ENCODE measurements at places on chromosomes 2 and 18.

- ATAC-seq, result no peak
These were observed 279.0 kb upstream of the NRP2 start for GRCh38 chr2:205403244-205403825.

GRCh38 chr2:140247451-140248195 lies 1467.4 kb upstream of the NXPH2 start:
- no peak for ATAC-seq

DNA sequence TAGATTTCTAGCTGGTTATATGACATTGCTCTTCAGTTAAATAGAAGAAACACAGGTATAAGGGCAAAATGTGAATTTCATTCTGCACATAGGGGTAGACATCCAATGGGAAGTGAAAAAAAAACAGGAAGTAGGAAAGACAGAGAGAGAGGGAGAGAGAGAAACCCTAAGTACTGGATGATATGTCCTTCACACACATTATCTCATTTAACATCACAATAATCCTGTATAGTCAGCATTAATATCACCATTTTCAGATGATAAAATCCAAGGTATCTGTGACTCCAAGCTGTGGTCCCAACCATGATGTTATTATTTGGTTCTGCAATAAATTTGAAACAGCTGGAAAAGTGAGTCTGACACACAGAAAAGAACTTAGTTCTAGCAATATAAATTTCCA lies 759.9 kb downstream of the SATB2 start:
- ATAC-seq, result no peak

DNA sequence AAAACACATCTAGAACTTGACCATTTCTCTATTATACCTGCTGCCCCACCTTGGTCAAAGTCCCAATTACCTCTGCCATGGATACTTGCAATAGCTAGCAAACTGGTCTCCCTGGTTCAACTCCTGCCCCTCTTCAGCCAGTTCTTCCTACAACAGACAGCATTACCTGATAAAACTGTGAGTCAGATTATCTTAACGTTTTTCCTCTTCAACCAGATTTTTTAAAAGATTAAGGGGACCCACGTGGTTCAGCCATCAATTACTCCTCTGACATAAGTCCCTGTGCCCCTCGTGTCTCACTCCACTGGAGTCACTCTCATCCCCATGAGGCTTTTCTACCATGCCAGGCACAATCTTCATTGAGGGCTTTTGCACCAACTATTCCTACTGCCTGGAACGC lies 5.3 kb upstream of the ARHGAP15 start:
- ATAC-seq, result no peak

DNA sequence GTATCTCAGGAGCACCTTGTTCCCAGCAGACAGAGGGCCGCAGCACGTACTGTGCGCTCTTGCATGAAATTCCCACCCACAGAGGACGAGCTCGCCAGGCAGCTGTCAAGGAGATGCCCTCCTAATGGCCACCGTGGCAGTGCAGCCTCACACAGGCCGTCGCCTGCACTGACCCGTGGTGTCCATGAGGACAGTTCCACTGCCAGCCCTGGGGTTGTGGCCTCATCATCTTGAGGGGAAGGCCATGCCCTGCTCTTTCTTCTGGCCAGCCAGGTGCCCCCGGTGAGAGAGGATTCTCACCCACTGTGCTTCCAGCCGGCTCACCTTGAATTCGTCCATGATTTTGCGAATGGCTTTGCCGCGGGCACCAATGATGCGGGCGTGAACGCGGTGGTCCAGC lies 42.0 kb downstream of the ANO7 start:
- ATAC-seq, result no peak

- ATAC-seq, result no peak
These were observed 45.6 kb upstream of the ZNF532 start for GRCh38 chr18:58819051-58819450.

DNA sequence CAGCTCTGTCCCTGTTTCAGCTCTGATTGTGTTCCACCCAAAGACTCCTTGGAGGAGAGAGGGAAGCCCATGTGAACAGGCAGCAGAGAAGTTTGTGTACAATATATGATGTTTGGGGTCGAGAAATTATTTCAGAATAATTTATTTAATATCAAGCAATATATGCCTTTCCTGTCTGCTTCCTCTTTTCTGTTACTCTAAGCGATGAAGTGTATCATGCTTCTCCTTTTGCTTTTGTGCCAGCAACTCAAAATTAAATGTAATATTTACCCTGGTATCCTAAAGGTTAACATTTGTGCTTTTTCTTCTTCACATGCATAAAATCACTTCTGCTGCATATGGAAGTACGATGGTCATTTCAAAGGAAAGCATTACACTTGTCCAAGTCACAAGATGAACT lies 2.4 kb upstream of the NTSR2 start:
- no peak for ATAC-seq

GRCh38 chr2:207475546-207475945 lies 54.2 kb upstream of the CREB1 start:
- ATAC-seq, result no peak

DNA sequence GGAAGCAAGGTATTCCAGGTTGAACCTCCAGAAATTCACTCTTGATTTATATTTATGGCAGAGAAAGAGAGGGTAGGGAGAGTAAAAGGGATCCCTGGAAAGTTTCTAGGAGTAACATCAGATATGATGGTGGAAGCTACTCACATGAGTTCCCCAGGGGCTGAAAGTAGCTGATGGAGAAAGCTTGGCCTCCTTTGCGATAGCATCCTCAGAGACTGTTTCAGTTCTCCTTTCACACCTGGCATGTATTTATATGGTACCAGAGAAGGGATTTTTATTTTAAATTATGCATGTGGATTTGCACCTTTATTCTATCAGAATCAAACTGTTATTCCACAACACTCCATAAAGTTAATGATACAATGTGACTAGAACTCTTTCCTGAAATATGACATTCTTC lies 126.3 kb upstream of the OSR1 start:
- no peak for ATAC-seq

- peak; percentile 59 for ATAC-seq
These were observed 26.9 kb upstream of the KCTD1 start for GRCh38 chr18:26574958-26575864.

DNA sequence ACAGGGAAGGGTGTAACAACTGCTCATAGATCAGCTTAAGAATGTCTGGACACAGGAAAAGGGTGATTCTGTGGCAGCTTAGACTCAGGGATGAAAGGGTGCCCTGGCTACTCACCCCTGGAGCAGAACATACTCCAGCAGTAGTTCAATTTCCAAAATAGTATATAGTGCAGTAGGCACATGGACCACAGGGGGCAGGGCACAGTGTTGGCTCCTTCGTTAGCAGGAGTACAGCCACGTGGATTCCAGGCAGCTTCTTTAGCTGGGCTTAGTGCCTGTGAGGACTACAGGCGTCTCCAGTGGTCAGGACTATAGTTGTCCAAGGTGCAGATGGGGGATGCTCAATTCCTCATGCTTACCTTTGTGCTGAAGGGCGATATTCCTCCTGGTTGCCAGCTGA lies 277.5 kb upstream of the DDX18 start:
- peak; percentile 48 for ATAC-seq

GRCh38 chr2:241008711-241009121 lies 10.3 kb downstream of the SNED1 start:
- ATAC-seq, result no peak

- ATAC-seq, result no peak
These were observed 55.3 kb downstream of the PLA2R1 start for GRCh38 chr2:160007111-160007510.

DNA sequence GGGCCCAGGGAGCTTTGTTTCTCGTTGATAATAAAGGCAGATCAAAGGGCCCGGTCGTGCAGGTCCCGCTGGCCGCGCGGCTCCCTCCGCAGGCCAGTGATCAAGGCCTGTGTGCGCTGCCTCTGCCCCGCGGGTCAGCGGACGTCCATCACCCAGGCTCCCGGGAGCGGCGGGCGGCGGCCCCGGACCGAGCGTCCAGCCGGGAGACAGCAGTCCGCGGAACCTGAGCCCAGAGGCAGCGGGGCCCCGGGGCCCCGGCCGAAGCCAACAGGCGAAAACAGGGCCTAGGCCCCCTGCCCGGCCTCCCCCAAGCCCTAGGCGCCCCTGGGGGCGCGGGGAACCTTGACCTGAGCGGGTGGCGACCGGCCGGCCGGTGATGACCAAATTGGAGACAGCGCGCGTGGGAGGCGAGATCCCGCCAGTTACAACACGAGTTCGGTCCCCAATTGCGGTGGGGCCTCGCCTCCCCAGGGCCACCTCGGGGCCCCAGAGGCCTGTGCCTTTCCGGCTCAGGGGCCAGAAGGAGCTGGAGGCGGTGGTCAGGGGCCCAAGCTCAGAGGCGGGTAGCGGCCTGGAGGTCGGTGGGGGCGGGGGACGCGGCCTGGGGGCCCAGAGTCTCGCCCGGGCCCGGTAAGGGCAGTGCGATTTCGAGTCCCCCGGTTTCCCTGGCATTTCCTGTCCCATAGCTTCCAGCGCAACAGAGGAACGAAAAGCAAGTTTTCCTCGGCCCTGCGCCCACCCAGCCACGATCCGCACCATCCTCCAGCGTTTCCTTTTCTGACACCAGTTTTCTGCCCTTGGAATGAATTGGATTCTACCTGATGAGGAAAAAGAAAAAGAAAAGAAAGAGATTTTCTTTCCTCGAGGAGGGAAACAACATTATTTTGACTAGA lies 5.9 kb downstream of the SP9 start:
- ATAC-seq, result peak; percentile 5

- no peak for ATAC-seq
These were observed 16.9 kb downstream of the ZAP70 start for GRCh38 chr2:97730245-97730644.

Data from motor neuron (in vitro differentiated cells).